Astrocyte of the cerebellum (primary cell): ENCODE measurements at places on chromosomes 3 and 15.

DNA sequence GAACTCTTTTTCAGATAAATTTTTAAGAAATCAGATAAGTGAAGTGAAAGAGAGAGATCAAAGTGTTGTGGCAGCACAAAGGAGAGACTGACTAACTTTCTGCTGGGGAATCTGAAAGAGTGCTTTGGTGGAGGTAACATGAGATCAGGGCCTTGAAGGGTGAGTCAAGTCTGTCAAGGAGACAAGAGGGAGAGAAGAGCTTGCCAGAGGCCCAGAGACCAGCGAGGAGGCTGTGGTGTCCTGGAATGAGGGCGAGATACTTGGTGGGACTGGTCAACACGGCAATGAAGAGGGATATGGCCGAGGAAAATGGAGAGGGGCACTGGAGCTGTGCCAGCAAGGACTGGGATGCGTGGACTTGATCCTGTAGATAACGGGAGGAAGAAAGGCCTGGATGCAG is 4.6 kb downstream of the TADA3 start:
- no peak for DNase-seq

GRCh38 chr15:101619615-101619865 is 32.6 kb downstream of the TM2D3 start:
- no peak for DNase-seq

DNA sequence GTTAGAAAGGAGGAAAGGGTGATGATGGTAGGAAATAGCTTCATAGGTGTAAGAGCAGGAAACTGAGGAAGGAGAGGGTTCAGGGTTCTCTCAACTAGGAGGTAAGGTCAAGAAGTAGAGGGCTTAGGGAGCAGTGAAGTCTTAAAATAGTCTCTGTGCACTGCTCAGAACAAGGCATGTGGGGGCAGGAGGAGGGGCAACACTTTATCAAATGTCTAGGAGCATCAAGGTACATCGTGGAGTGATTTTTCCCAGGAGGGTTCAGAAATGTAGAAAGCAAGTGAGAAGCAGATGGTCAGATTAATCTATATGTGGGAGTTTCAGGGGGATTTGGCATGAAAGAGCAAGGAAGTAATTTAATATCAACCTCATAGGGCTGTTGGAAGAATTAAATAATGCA is 58.8 kb downstream of the TNIK start:
- no peak for DNase-seq

GRCh38 chr15:82551646-82552247 is 11.5 kb upstream of the RPS17 start:
- no peak for DNase-seq

DNA sequence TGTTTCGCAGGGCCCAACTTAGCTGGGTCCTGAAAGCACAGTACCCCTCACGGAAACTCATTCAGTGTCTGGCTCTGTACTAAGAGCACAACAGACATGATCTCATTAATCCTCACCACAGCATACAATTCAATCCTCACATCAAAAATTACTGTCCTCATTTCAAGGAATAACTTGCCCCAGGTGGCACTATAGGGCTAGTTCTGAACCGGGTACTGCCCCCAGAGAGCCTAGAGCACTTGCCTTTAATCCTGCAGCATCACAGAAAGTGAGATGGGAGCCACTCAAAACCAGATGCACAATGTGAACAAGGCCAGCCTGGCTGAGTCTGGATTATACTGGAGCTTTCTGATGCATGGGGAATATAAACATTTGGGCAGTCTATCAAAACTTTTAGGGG is 122.6 kb downstream of the OSBPL10 start:
- DNase-seq = no peak

GRCh38 chr15:80550908-80551260 is 144.2 kb upstream of the ABHD17C start:
- no peak for DNase-seq

DNA sequence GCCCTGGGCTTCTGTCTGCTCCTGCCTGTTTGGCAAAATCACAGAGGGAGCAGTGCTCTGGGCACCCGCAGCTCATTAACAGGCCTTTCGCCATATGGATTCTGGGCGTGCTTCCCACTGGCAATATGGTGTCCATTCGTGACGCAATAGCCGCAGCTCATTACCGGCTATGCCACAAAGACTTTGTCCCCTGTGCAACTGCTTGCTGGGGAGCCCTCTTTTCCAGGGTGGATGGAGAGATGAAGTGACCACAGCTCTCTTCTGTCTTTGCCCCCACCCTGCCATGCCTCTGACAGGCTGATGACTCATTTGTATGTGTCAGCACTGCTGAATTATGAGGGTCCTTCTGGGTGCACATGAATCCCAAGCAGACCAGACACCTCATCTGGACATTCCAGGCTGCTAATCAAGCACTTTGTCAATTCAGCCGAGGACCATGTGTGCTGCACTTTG is 214.3 kb upstream of the FEZF2 start:
- peak; percentile 85 for DNase-seq

DNA sequence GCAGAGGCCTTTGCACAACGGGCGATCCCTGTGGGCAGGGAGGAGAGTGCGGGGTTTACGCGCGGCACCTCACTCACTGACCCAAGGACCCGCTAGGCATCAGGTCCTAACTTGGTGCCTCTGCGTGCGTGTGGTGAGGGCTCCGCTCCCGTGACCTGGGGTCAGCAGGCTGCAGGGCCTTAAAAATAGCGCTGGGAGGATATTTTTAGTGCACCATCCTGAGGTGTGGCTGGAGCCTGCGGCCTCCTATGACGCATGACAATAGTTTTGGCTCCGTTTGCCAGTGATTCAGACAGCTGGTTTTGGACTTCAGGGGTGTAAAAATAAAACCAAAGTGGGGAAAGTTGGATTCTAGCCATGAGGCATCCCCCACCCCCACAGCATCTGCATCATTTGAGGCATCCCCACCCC is 139.0 kb downstream of the FAM43A start:
- peak; percentile 19 for DNase-seq

- no peak for DNase-seq
Measured at GRCh38 chr3:177813322-177813721, 616.0 kb upstream of the TBL1XR1 start.

- peak; percentile 56 for DNase-seq
Measured at GRCh38 chr15:74200412-74200815, 2.2 kb downstream of the STRA6 start.

DNA sequence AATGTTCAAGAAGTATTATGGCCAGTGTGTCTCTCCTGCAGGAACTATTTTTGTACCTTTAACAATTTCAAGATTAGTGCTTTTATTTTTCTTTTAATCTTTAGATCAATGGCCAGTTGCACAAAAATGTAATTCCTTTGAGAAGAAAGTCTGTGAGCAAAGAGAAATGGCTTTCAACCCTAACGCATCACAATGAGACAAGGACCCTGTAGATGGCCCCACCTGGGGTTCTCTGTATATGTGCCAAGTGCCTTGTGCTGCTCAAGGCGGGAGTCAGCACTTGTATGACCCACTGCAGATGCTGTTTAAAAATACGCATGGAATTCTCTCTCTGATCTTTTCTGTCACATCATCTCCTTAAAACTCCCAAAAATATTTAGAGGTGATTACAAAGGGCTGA is 453.4 kb downstream of the OCA2 start:
- no peak for DNase-seq

DNA sequence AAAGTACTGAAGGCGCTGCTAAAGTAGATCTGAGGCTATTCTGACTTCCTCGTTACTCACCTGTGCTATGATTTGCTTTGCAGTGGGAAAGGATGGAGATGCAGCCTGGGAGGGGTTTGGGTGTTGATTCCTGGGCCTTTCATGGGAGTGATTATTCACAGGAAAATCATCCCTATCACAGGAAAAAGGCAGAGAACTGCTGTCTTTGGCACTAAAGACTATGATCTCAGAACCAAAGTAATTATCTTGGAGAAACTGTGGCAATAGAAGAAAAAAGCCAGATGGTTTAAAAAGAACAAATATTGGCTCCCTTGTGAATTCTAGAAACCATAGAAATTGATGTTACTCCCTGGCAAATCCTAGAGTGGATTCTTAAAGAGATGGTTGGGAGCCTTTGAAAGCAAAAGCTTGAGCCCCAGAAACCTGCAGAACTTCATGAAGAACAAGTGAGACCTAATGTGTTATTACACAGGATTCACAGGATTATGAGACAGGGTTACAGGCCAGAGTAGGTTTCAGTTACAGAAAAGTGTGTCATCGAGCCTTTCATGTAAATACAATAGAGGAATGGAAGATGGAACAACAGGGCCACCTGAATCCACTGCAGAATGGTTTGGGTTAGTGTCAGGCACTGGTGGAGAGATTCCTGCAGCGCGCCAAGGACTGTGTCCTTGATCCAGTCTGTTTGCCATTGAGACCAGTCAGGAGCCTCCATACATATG is 85.7 kb downstream of the OXNAD1 start:
- DNase-seq = no peak

DNA sequence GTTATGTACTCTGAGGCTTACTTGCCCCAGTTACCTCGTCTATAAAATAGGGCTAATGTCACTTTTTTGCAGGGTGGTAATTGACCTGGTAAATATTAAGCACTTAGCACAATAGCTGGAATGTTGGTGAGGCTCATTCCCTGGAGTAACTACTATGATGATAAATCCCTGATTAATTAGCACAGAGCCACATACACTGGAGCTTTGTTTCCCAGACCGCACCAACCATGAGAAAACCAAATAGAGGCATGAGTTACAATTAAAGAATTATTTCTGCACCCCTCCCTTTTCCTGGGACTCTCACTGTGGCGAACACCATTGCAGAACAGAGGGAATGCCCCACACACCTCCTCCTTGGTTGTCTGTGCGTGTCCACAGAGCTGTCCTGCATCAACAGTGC is 76.6 kb upstream of the CPOX start:
- DNase-seq = no peak

DNA sequence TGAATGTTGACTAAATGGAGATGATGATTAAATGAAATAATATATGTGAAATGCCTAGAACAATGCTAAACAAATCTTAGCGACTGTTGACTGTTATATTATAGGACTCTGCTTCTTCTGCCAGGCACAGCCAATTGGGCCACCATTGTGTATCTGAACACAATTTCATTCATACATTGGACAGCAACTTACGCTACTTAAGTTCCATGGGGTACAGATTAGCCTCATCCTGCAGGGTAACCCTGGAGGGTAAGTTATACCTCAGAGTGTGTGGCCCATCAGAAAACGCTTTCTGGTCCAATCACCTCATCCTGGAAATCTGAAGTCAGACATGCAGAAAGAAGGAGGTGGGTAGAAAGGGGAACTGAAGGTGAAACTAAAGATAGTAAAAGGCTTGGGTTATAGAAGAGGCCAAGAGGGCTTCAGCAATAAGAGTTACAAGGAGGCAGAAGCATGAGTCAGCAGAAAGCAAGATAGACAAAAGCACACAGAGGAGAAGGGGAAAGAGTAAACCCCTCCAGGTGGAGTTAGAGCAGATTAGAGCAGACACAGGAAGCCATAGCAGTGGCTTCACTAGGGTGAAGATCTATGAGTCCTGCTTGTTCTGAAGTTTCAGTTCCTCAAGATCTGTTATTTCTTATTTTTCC is 119.3 kb upstream of the SLC24A5 start:
- no peak for DNase-seq

GRCh38 chr3:123330441-123330991 is 118.4 kb downstream of the ADCY5 start:
- no peak for DNase-seq

DNA sequence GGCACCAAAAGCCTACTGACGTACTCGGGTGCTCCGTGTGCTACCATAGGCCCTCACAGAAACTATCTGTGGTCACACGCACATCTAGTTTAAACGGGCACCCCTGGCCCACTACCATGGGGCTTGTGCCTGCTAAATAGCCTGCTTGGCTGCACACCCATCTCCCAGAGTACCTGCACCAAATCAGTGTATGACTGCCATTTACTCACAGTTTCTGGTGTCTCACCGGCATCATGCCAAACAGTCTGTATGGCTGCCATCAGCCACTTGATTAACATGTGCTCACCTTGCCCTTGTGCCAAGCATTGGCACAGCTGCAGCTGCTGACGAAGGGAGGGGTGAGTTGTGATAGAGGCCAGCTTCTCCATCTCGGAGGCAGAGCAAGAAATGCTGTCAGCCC is 232.7 kb downstream of the IGSF11 start:
- DNase-seq = no peak

DNA sequence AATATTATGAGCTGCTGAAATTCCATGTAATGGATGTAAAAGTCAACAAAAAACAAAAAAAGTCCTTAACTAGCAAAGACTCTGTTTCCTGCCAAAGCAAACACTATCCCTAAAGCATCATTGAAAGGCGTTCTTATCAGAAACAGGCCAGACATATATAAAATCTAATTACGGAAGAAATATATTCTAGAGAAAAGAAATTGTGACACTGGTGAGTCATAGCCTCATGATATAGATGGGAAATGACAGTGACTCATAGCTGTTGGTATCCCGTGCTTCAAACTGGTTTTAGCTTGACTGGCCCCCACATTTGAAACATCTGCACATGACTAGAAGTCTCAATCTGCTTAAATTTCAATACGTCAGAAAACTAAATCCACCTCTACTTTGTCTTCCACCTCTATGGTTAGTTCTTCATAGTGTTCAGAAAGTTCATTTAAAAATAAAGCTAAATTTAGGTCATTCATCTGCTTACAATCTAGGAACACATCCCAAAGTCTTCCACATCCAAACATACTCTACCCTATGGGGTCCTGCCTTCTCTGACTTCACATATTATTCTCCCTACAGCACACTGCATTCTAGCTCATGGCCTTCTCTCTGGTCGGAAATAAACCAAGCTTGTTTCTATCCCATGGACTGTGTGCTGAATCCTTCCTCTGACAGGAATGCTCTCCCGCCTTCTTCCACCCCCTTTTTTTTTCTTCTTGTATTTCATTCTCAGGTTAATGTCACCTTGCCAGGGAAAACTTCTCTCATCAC is 456.3 kb upstream of the ARRDC4 start:
- peak; percentile 27 for DNase-seq

DNA sequence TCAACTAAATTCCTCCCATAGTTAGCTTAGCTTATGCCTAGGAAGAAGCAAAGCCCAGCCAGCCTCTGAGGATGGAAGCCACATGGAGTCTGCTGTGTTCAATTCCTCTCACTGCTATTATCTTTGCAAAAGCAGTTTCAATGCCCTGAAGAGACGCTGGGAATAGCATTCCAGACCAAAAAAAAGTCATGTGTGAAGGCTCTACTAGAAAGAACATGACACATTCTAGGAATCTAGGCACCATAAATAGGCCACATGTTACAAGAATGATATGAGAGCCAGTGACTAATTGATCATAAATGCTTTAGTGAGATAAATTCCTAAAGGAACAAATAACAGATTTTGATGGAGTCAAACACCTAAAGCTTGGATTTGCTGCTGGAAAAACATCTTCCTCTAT is 800.8 kb downstream of the TUSC7 start:
- DNase-seq = no peak

GRCh38 chr3:113890256-113890900 is 51.8 kb downstream of the GRAMD1C start:
- no peak for DNase-seq

DNA sequence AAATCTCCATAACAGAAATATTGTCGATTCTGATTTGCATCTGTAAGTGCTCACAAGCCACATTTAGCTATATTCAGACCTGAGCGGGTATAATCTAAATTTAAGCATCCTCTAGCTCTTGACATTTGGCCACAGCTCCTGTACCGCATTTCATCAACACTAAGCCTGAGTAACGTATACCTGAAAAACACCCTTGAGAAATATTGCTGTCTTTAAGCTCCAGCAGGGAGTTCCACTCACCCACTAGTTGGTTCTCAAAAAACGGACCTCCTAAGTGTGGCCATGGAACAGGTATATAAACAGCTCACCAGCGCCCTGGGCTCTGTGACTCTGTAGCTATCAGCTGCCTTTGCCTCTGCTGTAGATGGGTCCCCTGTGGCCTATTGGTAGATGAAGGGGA is 80.7 kb downstream of the ABI3BP start:
- DNase-seq = no peak
